Right hindlimb (tissue), 1 donor: ENCODE measurements at places on chromosomes 1 and 21.

DNA sequence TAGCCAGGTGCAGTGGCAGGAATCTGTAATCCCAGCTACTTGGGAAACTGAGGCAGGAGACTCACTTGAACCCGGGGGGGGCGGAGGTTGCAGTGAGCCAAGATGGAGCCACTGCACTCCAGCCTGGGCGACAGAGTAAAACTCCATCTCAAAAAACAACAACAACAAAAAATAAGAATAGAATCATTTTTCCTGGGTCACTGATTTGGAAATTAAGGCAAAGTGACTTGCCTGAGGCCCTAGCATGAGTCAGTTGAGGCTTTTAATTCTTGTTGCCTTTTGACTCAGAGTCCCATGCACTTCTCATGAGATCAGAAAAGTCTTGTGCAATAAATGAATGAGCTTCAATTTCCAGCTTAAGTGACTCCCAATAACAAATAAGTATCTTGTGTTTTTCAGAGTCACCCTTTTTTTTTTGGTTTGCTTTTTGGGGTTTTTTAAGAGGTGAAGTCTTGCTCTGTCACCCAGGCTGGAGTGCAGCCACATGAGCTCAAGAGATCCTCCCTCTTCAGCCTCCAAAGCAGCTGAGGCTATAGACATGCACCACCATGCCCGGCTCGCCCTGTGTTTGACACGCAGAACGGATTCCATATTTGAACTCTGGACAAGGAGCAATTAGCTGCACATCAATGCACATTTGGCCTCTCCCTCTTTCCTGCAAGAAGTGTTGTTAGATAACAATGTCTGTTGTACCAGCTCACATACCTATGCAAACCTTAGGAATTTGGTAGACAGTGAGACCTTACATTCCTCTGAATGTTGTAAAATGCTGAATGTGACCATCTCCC is 3.4 kb upstream of the PLEKHM2 start:
- no peak for DNase-seq

GRCh38 chr1:81549588-81550127 is 251.1 kb upstream of the ADGRL2 start:
- no peak for DNase-seq

- no peak for DNase-seq
These were observed 110.5 kb downstream of the TOMM20 start for GRCh38 chr1:235018161-235018560.

DNA sequence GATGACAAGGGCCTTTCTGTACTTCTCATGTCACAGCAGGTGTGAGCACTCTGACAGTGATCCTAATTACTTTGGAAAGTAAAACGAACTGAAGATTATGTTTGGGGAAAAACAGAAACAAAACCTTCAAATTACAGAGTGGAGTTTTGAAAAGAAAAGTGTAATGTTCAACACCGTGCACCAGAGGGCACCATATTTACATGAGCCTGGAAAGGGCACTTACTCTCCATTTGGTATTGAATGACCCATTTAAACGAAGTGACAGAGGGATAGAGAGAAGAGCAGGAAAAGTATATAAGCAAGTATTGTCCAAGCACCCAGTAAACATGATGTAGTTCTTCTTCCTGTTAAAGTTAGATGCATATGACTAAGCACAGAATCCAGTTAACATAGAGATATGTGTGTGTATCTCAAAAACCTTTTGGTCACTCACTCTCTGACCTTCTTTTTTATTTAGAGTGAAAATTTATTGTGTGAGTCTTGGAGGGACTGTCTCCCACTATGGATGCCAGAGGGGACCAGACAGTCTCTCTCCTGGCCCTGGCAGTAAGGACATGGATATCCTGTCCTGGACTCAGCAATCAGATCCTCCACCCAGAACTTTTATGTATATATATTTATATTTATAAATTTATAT is 3.8 kb upstream of the RGSL1 start:
- no peak for DNase-seq

DNA sequence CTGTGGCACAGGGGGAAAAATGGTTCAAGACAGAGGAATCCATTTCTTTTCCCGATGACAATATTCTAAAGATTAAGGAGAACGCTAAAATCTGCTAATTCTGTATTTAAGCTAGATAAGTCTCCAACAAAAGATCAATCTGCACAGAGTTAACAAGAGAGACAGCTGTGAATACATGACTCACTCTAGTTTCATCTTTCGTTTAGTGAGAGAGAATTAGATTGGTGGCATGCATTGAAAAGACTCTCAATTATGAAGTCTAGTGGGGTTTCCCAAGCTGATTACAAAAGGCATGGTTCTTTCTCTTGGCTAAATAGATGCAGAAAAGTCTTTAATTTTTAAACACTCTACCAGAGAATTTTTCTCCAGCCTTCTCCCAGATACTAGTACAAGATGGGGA is 34.4 kb downstream of the CAPN9 start:
- DNase-seq: no peak

DNA sequence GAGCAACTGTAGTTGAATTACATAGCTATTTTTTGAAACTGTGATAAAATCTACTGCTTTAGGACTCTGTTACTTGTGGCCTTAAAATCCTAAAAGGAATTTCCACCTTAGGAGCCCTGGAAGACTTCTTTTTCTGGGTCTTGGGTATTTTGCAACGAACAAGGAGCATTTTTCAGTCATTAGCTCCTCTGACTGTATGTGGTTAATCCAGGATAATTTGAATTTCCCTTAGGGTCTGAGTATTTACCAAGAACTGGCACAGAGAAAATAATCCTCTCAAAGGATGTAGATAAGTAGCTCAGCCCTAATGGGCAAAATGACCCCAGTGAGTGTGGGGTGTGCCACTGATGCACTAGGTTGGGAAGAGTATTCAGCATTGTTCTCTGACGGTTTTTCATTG is 170.4 kb downstream of the VAV3 start:
- no peak for DNase-seq

GRCh38 chr1:145960468-145961108 is 2.8 kb upstream of the LIX1L start:
- peak; percentile 90 for DNase-seq

DNA sequence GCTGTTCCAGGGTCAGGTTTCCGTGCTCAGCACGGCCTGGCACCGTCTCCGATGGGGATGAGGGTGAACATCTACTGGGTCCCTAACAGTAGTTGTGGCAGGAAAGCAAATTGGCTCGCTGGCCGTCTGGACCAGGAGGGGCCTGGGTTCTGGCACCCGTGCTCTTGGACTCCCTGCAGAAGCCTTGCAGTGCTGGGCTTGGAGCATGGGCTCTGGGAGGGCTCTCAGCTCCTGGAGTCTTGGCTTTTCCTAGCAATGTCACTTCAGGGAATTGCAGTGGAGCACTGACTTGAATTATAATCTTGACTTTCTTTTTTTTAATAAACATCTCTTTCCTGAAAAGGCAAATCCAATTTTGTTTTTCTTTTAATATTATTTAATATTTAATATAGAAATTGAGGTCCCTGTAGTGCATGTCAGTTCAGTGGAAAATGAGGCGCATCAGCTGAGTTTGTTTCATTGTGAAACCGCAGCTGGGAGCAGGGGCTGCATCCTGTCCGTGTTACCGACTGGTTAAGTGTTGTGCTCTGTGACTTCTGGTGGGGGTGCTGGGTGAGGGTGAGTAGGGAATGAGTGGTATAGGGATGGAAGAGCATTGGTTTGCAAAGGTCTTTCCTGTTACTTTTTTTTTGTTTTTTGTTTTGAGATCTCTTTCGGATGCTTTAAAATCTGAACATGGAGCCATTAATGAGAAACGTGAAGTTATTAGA is 64.1 kb downstream of the PEX14 start:
- DNase-seq: peak; percentile 47
